ENCODE measurements at places on chromosomes 12 and 14.

DNA sequence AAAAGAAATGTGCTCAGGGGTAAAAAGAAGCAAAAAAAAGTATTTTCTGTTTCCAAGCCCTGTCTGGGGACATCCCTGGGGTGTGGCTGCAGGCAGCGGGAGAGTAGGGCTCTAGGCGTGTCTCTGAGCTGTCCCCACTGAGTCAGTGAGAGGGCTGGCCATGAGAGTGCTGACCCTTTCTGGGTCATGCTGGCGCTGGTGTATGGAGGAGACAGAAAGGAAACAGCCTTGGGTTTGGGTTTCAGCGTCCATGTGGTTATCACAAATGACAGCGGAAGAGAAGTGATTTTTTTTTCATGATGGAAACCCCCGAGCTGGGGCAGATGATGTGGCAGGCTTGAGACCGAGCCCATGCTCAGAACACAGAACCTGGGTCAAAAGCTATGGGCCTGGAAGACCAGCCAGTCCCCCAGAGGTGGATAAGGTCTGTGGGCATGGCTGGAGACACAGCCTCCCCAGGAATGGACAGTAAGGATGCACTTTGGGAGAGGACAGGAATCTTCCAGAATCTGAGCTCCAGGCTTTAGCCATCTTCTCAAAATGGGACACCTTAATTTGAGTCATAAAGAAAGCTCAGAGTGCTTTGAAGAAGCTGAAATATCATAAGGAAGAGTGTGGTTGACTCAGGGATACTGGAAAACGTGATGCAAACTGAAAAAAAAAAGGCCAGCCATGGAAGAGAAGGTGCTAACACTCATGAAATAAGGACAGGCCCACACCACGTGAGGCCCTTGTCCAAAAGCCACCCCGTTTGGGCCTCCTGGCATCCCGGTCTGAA lies 36.2 kb downstream of the SYNE3 start:
- DNase-seq: peak; percentile 31

DNA sequence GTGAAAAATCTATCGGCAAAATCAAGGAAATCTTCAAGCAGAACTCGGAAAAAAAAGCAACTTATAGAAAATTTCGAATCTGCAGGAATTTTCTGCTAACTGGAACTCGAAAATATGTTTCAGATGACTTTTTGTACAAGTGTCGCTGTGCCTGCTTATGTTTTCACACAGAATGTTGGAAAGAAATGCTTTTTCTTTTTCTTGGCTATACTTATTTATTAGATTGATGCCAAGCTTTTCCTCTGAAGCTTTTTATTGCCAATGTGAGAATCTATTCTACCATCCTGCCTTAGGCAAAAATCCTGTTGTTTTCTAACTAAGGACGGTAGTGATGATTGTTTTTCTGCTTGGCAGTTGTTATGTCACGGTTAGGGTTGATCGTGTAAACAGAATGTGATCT lies 65.8 kb downstream of the TRHDE start:
- DNase-seq: no peak

DNA sequence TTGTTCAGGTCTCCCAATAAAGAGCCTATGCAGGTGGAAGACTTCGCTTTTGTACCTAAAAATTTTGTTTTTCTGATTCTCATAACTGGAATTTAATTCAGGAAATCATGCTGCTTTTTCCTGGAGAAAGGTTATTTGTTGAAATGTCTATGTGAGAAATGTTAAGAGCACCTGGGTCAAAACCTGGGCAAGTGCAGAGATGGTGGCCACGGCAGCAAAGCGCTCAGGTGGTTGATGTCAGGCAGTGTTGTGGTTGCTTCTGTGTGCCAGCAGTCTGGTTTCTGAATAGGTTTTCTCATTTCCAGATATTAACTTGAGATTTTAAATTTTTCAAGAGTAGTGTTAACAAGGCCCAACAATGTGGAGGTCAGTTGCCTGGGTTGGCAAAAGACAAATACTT lies 96.2 kb downstream of the ESR2 start:
- no peak for DNase-seq

DNA sequence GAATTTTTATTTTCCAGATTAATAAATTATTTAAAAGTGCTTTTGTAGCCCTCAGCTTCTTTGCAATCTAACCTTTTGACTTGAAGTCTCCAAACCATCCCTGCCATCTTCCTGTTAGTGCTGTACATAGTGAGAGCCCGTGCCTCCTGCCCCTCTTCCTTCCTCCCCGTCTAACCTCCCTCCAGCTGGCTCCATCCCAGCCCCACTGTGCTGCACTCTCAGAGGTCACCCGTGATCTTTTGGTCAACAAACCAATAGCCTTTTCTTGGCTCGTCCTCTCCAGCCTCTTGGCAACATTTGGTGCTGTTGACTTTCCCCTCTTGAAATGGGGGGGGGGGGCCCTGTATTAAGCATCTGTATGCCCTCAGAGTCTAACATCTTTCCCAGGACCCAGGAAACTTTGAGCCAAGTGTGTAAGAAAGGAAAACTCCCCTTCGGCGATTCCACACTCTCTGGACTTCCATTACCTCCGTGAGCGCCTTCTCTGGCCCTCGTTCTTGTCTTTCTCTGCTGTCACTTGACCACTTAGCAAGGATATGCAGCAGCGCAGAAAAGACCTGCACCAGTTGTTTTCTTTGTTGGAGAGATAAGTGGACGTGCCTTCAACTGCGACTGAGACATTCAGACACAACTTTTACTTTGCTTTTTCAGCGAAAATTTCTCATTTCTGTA lies 44.1 kb downstream of the FBXW8 start:
- no peak for DNase-seq

- no peak for DNase-seq
Observed at GRCh38 chr12:104816845-104817503, 141.1 kb downstream of the SLC41A2 start.

DNA sequence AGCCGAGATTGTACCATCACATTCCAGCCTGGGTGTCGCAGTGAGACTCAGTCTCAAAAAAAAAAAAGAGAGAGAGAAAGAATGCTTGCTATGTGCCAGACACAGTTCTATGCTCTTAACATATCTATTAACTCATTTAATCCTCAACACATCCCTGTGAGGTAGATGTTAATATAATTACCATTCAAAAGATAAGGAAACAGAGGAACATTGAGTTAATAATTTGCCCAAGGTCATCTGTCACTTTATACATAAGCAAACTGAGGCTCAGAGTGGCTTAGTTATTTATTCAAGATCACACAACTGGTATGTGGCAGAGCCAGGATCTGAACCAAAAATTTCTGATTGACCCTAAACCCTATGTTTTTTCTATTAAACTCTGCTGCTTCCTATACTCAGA lies 116.1 kb upstream of the BCAT1 start:
- no peak for DNase-seq

- DNase-seq: no peak
Observed at GRCh38 chr14:74429221-74429691, 3.2 kb upstream of the SYNDIG1L start.

- DNase-seq: no peak
Observed at GRCh38 chr14:79670811-79671210, 540.5 kb downstream of the DIO2 start.

GRCh38 chr12:51484119-51484518 lies 59.5 kb downstream of the SLC4A8 start:
- no peak for DNase-seq

DNA sequence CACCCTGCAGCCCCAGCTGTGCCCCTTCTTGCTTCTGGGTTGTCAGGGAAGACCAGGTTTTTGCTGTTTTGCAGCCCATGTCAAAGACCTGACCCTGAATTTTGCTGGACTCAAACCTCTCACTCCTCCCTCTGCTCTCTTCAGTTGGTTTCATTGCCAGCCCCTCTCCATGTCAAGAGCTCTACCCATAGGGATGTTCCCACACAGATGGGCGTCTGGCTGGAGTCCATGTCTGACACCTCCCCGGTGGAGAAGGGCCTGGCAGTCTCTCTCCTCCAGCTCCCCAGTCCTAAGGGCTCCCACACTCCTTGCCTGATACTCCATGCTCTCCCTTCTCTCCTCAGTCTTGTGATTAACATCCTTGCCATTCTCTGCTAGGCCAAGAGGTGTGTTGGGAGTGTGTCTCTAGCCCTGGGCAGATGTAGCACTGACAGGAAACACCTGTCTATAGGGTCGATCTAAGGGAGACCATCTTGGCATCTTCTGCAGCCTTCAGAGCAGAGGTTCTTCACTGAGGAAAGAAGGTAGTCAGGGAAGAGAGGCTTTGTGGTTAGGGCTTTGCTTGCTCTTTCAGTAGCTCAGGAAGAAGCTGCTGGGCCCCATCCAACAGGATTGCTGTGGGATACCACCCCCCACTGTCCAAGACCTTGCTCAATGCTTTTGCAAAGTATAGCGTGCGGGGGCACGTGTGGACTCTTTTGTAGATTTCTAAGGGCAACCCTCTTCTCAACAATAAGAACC lies 4.7 kb downstream of the ASIC1 start:
- DNase-seq: no peak

- no peak for DNase-seq
Observed at GRCh38 chr14:87002776-87003175, 990.2 kb downstream of the GALC start.

GRCh38 chr12:52341066-52341580 lies 19.9 kb upstream of the KRT83 start:
- DNase-seq: no peak

DNA sequence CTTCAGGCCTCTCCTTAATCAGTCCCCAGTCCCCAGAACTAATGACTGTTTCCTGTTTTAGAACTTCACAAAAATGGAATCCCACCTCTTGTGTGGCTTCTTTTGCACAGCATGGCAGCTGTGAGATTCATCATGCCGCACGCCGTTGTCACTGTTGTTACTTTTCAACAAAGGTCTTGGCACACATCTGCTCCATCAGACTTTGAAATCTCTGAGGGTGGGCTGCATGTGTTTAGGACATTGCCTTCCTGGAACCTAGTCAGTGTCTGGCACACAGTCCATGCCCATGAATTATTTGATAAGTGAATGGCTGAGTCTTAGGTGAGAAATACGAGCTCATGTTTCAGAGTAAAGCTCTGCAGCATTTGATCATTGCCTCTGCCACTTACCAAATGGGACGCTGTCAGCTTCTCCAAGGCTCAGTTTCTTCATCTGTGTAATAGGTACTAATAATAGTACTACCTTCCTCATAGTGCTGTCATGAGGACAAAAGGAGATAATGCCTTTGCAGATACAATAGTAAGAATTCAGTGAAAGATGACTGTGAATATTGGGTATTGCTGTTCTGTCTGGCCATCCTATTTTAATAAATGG lies 90.4 kb downstream of the SRRM4 start:
- DNase-seq: no peak

- DNase-seq: no peak
Observed at GRCh38 chr12:126067626-126068329, 1002.5 kb downstream of the AACS start.

DNA sequence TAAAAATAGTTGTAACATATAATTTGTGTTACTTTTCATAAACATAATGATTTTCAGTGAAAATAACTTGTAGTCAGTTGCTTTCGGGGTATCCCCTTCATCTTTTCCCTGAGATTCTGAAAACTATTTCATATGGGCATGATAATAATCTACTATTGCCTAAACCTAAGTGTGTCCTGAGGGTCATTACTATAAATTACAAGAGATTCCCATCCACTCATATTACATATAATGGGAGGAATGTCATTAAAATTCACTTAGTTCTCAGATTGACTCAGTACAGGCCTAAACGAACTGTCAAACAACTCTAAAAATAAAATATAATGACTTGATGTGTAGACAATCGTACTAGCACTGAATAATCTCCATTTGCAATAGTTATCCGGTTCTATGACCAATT lies 72.7 kb downstream of the PTPRR start:
- DNase-seq: no peak

GRCh38 chr12:73383584-73384222 lies 1111.5 kb downstream of the TRHDE start:
- DNase-seq: no peak

- DNase-seq: no peak
Observed at GRCh38 chr14:68214431-68214830, 394.9 kb downstream of the RAD51B start.

- DNase-seq: no peak
Observed at GRCh38 chr14:84694161-84694560, 835.8 kb upstream of the FLRT2 start.

DNA sequence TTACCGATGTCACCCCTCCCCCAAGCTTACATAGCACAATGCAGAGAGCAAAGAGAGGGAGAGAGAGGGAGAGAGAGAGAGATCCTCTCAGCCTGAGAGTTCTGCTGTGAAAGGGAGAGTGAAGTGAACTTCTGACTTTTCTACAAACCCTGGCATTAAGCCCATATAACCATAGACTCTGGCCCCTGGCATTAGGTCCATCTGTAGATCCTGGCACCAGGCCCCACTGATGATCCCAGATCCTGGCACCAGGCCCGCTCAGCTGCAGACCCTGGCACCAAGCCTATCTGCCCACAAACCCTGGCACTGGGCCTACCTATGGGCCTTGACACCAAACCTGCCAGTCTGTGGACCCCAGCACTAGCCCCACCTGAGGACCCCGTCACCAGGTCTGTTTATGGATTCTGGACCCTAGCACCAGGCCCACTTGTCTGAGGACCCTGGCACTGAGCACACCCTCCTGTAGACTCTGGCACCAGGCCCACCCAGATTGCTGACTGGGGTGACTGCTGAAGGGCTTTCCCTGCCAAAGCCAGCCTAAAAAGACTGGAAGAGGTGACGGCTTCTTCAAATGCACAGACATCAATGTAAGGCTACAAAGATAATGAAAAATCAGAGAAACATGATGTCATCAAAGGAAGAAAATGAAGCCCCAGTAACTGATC lies 14.5 kb upstream of the KRT83 start:
- DNase-seq: no peak

DNA sequence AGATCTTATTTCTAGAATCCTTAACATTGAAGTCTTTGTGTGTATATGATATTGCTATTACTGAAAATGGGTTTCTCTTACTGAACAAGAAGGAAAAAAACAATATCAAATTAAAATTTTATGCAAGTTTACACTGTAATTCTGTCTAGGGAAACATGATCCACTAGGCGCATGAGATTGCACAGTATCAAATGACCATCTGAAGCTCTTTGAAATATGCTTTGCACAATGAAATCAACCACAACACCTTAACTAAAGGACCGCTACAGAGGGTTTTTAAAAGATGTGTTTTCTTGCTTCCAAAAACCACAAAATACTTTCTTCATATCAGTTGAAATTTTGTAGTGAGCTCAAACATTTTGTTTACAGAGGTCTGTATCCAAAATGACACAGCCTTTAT lies 15.1 kb upstream of the KERA start:
- no peak for DNase-seq

- no peak for DNase-seq
Observed at GRCh38 chr12:48525332-48525731, at the start of gene OR8S1. TSS of gene OR8S1 (plus strand) at chr12:48525632. CDS start at chr12:48525632, 0 bp downstream.

- DNase-seq: no peak
Observed at GRCh38 chr12:118704527-118705241, 276.7 kb upstream of the SRRM4 start.

DNA sequence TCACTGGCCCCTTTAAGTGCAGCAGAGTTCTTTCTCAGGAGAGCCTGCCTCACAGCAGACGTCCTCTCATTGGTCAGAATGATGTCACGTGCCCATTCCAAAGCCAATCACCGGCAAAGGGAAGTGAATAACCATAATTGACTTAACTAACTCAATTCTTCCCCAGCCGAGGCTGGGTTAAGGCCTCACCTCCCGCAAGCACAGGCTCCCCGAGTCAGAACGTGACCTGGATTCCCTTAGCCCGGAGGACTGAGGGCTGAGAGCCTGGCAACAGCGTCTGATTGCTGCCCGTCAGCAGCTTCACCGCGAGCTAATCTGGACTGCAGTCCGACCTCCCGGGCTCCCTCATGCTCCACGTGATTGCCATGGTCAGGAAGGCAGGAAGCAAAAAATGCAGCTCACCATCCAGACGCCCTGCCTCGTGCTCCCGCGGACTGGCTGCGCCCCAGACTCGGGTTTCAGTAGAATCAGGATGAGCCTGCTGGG lies 92.1 kb upstream of the FZD10 start:
- DNase-seq: no peak
